Kidney (tissue), 22 donors: ENCODE measurements at places on chromosomes 16 and 17. TPM values are rescaled to one million over a fixed set of nuclear protein-coding genes. Genes with fewer than 3 reads are reported as not detected.

DNA sequence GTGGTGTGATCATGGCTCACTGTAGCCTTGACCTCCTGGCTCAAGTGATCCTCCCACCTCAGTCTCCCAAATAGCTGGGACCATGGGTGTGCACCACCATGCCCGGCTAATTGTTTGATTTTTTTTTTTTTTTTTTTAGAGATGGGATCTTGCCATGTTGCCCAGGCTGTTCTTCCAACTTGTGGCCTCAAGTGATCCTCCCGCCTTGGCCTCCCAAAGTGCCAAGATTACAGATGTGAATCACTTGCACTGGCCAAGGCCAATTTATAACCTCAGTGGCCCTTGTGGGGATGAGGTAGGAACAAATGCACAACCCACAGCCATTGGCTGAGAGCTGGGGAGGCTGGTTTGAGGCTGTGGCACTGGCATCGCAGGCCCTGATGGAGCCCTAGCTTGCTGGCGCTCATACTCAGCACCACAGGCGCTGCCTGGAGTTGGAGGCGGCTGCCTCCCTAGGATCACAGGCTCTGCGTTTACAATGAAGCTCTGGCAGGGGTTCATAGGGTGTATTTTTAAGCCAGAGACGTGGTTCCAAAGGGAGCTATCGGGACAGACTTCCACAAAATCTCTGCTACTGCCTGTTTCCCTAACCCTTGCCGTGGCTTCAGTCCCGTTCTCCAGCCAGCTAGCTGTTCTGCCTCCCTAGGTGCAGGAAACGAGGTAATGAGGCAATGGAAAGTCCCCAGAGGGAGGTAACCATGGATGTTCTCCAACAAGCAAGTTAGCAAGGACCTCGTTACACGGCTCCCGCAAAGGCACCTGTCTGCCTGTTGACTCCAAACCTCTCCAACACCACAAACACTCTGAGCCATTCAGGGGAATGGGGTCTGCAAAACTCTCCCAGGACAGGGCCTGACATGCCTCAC is 2.9 kb downstream of the ABCA3 start:
- DNase-seq = no peak

DNA sequence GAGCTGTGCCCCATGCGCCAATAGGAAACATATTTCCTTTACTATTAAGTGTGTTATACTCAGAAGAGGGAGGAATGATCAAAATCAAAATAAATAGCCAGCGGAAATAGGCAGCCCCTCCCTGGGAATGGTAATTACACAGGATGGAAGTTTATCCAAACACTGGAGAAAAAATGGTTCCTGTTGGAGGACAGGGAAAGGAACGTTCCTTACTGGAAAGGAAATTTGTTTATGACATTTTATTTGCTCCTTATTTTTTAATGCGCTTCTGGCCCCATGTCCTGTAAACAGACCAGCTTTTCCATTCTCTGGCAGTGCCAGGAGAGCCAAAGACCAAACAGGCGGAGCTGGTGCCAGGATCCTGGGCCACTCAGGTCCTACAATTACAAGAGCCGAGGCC is 273.7 kb downstream of the SOX9 start:
- no peak for DNase-seq

EVPLL gene
- total RNA-seq = 1.2 TPM

DNA sequence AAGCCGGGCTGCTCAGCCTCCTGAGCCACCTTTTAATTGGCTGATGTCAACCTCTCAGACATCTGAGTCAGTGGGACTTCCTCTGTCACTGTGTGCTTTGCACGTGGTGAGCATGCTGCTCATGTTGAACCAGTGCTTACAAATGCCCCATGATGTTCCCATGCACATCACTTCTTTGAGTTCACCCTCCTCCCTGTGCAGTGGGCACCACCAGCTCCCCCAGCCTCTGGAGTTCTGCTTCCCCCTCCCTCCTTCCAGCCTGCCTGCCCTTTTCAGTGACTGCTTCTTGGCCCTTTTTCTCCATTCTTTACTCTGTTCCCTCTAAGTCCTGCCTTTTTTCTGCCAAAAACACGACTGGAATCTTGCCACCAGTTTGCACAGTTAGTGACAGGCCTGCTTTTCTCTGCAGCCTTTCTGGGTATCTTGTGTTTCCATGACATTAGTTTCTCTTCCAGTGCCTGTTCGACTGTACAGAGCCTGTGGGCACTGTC is 41.6 kb downstream of the USP10 start:
- DNase-seq = peak; percentile 52

GRCh38 chr16:89623511-89624261 is 10.2 kb downstream of the DPEP1 start:
- DNase-seq = no peak

DNA sequence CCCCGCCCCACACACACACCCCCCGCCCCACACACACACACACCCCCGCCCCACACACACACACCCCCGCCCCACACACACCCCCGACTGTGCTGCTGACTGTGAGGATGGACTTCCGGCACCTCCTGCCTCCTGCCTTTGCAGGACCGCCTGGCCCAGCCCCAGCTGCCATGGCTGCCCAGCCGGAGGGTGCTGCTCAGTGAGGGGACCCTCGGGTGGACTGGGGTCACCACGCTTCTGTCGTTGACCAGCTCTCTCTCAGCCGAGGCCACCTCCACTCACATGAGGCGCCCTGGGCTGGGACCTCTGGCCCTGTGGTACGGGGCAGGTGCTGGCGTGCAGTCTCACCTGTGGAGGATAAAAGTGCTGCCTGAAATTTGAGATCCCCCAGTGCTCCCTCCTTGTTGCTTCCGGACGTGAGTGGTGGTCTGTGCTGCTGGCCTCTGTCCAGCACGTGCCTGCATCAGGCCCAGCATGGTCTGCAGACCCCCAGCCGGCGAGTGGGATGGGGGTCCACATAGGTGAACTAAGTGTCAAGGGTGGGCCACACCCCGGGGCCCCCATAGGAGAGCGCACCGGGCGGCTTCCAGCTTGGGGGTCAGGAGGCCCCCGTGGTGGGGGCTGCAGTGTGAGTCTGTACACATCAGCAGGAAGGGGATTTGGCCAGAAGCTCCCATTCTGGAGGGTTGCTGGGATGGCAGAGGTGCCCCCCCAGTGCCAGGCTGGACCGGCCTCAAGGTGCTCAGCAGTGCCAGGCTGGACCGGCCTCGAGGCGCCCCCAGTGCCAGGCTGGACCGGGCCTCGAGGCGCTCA is 11.2 kb downstream of the METRNL start:
- no peak for DNase-seq

- DNase-seq = no peak
These were observed 3.7 kb upstream of the PIK3R6 start for GRCh38 chr17:8871081-8871581.

GCGR gene
- total RNA-seq = 9.3 TPM

- DNase-seq = peak; percentile 34
These were observed 1.3 kb downstream of the IGFALS start for GRCh38 chr16:1791943-1792812.

GRCh38 chr17:78242024-78242742 is 10.8 kb downstream of the TMEM235 start:
- DNase-seq = no peak

GRCh38 chr17:65101371-65101770 is 35.8 kb upstream of the RGS9 start:
- DNase-seq = no peak

DNA sequence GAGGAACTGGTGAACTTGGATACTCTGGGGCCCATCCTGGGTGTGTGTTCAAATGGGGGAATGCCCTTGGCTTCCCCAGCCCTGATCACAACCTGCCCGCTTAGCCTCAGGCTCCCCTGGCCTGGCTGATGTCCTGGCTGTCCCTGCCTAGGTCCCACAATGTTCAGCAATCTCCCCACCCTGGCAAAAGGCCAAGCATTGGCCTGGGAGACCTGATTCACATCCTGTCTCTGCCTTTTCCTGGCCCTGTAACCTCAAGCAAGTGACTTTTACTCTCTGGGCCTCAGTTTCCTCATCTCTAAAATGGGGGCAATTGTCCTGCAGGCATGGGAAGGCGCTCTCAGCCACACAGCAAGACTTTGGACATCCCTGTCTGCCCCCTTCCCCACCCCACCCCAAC is 14.4 kb downstream of the CPNE2 start:
- no peak for DNase-seq

DNA sequence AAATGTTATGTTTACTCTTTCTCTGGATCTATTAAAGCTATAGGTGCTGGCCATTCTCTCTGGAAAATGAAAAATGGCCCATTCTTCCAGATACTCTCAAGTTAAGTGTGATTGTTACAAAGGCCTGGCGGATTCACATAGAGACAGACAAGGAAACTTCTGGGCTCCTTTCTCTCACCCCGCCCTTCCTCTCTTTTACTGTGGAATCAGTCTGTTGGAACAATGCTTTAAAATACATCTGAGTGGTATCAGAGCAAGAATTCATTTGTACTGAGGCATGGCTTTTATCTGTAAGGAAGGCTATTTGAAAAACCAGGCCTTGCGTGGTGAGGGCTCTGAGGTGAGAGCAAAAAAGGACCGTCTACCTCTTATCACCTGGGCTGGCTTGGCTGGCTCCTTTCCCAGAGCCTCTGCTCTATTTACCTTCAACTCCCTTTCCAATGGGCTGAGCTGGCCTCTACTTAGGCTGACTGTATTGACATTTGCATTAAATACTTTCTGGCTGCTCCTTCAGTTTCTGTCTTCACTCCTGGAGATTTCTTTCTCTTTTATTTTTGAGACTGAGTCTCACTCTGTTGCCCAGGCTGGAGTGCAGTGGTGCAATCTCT is 274.0 kb downstream of the PHKB start:
- no peak for DNase-seq

TTLL6 gene
- 2.3 TPM for total RNA-seq
